ENCODE measurements at places on chromosomes 1 and 21.

GRCh38 chr1:11806307-11806936 lies 431 bp downstream of the CLCN6 start:
- no peak for DNase-seq

- no peak for DNase-seq
Observed at GRCh38 chr1:236176337-236177336, 34.3 kb downstream of the GPR137B start.

GRCh38 chr1:180720753-180721152 lies 88.9 kb downstream of the XPR1 start:
- no peak for DNase-seq

- no peak for DNase-seq
Observed at GRCh38 chr21:41220208-41220733, 52.3 kb downstream of the BACE2 start.

GRCh38 chr21:30613836-30614235 lies at the start of gene KRTAP6-1:
Gene KRTAP6-1, minus strand, starts transcription at chr21:30613930. Its CDS starts 26 bp downstream, at chr21:30613904.
- no peak for DNase-seq

DNA sequence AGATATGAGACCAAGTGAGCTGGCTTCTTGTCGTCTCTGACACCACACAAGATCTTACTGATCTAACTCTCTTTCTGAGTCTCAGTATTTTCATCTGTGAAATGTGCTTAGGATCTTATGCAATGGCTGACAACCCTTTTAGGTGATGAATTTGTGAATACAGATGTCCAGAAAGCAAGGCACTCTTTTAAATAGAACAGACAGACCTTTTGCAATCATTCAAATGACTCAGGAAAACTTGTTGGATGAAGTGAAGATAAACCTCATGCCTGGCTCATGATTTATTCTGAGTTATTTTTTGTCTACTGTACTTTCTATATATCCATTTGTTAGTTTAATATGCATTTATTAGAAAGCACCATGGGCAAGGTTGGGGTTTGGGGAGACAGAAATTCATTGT lies 411.3 kb downstream of the PTPRU start:
- no peak for DNase-seq

- DNase-seq: peak; percentile 56
Observed at GRCh38 chr1:59026472-59026948, 242.7 kb upstream of the JUN start.

DNA sequence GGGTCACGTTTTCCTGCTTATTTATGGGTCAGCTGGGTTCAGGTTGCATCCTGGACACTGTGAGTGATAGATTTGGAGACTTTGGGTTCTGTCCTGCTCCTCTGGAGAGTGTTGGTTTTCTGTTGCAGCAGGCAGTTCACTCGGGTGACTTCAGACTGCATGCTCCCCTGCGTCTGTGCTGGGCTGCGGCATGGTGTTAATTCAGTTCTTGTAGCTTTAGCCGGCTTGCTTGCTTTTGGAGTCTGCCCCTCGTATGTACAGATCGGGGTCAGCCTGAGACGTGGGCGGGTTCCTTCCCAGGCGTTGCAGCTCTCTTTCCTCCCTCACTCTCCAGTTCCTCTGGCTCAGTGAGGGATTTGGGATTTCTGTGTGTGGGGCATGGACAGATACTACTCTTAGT lies 38.0 kb downstream of the PCNT start:
- DNase-seq: no peak

GRCh38 chr1:198918920-198919319 lies 280.1 kb downstream of the PTPRC start:
- DNase-seq: no peak

DNA sequence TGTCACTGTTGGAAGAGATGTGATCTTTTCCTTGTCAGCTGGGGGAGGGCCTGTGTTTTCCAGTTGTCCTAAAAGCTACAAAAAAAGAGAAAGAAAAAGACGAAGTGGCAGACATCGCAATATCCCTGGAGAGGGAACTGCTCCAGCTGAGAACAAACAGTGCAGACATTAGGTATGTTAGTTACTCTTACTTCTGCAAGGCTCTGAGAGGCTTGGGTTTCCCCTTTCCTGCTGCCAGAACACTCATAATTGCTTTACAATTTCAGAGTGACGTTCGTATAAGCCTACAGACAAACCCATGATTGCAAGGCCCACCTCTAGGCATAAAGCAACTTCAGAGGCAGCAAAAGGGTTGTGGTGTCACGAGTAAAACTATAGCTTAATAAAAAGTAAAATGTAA lies 31.1 kb downstream of the CD160 start:
- DNase-seq: no peak

GRCh38 chr1:229339520-229339919 lies 3.3 kb downstream of the CCSAP start:
- no peak for DNase-seq

- no peak for DNase-seq
Observed at GRCh38 chr21:15004721-15005370, 60.0 kb downstream of the NRIP1 start.

- no peak for DNase-seq
Observed at GRCh38 chr1:67609577-67610341, 75.2 kb upstream of the GADD45A start.

DNA sequence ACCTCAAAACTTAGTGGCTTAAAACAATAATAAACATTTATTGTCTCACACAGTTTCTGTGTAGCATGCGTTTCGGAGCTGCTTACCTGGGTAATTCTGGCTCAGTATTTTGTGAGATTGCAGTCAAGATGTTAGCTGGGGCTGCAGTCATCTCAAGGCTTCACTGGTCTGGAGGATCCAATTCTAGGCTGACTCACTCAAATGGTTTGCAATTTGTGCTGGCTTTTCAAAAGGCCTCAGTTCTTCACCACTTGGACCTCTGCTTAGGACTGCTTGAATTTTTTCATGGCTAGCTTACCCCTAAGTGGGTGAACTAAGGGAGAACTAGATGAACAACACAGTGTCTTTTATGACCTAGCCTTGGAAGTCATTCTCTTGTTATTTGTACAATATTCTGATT lies 21.0 kb downstream of the XPR1 start:
- no peak for DNase-seq

DNA sequence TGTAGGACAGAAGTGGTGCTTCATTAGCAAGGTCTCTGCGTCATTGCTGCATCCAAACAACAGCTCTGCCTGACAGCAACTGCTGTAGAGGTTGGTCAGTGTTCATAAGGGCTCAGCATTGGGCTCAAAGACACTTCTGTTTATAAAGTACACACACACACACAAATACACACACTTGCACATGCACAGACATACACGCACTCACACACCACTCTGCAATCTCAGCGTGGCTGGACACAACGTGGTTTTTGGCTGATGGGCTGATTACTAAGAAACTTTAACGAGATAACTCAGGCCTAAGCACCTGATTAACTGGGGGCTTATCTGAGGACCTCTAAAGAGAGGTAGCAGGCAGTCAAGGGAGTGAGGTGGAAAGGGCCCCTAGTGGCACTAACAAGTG lies 20.4 kb downstream of the CAMK1G start:
- no peak for DNase-seq

DNA sequence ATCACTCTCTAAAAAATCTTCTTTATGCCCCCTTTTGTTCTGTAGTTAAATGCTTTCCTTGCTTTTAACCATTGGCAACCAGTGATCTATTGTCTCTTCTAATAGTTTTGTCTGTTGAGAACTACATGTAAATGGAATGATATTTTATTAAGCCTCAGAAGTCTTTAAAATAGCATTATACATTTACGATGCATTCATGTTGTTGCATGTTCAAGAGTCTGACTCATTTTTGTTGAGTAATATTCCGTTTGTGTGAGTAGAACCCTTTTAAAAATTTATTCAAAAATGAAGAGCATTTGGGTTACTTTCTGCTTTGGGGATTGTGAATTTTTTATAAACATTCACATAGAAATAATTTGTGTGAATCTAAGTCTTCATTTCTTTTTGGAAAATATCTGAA lies 1352.9 kb downstream of the NCAM2 start:
- no peak for DNase-seq

DNA sequence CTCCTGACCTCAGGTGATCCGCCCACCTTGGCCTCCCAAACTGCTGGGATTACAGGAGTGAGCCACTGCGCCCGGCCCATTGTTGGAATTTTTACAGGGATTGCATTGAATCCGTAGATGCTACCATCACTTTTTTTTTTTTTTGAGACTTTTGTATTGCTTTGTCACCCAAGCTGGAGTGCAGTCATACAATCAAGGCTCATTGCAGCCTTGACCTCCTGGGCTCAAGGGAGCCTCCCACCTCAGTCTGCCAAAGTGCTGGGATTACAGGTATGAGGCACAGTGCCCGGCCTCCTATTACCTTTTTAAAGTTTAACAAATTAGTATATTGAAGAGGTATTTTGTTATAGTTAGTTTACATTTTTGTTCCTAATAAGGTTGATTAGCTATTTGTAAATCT lies 62.2 kb upstream of the SLC45A1 start:
- no peak for DNase-seq

DNA sequence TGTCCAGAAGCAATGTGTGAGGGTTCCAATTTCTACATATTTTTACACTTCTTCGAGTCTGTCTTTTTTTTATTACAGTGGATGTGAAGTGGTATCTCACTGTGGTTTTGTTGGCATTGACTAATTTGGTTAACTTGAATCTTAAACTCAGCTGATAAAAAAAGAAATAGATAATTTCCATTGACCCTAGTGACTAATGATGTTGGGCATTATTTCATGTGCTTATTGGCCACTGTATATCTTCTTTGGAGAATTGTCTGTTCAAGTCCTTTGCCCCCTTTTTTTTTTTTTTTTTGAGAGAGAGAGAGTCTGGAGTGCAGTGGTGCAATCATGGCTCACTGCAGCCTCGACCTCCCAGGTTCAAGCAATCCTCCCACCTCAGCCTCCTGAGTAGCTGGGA lies 33.3 kb upstream of the NBPF3 start:
- no peak for DNase-seq

DNA sequence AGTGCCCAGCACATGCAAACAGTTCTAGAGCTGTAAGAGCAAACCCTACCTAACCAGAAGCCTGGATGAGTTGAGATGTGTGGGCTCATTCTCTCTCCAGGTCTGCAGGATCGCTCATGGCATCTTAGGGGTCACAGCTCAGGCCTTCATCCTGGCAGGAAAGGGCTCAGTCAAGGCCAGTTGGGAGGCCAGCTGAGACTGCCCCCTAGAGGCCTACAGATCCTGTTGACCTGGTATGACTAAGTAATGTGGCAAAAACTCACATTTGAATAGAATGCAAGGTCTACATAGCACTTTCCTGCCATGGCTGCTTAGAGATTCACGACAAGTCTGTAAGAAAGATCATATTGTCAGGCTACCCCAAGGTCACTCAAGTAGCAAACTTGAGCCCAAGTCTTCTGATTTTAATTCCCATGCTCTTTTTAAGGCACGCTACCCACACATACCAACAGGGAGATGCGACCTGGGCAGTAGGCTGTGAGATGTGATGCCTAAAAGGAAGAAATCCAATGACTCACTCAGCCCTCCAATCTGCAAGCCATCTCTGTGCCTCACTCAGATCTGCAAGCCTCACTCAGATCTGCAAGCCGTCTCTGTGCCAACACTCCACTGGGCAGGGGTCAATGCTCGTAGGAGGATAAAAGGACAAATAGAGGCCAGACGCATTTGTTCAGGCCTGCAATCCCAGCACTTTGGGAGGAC lies 5.1 kb upstream of the CAPN8 start:
- DNase-seq: no peak

DNA sequence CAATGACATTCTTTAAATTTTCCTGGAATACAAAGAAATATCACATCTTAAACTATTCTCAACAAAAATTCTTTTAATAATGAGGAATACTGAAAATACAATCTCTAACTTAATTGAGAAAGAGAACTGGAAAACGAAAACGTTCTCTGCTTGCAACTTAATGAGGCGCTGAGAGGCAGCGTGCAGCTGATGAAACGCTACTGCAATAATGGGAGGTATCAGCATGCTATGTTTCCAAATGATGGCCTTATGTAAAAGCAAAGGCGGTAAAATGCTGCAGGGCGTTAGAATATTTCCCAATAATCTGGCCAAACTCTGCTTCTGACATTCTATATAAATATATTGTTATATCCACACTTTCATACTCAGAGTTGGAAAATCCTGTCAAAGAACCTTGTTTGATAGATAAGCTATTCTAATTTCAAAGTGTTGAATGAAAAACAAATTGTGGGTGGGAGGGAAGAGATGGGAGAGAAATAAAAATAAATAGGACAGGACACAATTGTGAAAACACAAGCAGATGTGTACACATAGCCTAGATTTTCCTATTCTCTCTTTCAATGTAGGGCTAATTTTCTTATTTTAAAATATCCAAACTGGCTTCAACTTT lies 70.9 kb downstream of the APP start:
- DNase-seq: no peak

GRCh38 chr1:154351363-154352068 lies 26.2 kb downstream of the ATP8B2 start:
- DNase-seq: no peak

DNA sequence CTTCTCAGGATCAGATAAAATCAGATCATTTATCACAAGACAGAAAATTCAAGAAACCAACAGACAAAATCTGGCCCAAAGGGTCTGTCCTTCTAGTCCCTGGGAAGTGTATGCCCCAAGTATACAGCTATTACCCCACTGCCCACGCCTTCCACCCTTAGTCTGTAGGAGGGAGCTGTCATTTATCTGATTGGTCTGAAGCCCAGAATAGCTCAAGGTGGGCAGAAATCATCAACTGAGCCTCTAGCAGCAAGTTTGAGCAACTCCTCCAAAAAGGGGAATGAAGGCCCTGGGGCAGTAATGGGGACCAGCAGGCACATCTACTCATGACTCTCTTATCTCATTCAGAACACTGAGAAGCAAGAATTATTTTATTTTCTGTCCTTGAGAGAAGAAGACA lies 126.9 kb downstream of the MATN1 start:
- DNase-seq: no peak

- no peak for DNase-seq
Observed at GRCh38 chr1:74684301-74684700, 10.7 kb upstream of the ERICH3 start.

DNA sequence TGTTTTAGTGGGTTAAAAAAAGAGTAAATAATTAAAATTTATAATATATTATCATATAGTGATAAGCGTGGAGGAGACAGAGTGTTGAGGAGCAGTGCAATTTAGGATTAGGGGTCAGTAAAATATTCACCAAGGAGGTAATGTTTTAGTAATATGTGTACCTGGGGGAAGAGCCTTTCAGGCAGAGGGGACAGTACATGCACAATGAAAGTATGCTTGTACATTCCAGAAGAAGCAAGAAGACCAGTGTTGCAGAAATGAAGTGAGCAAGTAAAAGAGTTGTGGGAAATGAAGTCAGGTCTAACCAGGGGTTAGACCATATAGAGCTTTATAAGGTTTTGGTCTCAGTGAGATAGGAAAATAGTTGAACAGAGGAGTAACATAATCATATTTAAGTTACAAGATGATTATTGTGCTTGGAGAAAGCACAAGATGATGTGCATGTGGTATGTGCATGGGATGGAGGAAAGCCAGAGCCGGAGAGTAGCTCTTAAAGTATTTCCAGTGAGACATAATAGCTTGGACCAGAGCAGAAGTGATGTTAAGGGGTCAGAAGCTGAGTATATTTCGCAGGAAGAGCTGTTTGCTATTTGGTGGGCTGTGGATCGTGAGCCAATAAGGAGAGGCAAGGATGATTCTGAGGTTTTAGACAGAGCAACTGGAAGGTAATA lies 44.8 kb downstream of the SNX7 start:
- no peak for DNase-seq
